ENCODE measurements at places on chromosomes 6 and 20.

DNA sequence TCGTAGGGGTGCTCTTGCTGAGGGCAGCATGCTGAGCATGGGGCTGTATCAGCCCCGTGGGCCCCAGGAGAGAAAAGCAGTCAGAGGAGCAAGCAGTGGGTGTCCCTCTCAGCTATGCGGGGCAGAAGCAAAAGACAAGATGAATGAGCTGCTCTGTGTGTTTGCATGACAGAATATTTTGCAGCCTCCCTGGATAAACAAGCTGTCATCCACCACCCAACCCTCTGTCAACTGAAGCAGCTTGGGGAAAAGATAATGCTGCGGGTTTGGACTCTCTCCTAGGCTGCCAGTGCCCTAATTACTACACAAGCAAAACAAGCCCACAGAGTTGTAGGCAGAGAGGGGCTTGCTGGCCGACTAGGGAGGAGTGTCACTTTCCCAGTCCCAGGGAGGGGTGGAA is 82.3 kb upstream of the PTPRT start:
- DNase-seq, result no peak

DNA sequence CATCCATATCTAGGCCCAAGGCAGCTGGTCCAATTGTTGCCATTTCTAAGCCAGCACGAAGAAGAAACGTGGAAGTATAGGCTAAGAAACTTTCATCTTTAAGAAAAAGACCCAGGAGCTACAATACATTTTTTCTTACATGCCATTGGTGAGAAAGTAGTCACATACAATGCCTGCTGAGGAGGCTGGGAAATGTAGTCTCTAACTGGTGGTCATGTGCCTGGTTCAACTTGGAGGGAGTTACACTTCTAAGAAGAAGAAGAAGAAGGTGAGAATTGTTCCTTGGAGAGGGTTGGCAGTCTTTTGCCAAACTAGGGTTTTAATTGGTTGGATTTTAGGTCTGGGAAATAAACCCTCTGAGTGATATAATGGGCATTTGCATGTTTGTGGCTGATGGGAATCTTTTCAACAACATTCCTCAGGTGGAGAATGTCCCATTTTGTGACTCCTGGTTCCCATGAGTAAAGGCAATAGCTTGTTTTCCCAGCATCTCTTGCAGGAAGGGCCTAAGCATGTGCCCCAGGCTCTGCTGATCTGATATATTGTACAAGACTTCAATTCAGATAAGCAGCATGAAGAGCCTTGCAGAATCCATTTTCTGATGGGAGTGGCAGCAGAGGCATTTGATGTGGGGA is 47.0 kb upstream of the PREP start:
- no peak for DNase-seq

- no peak for DNase-seq
Measured at GRCh38 chr6:104718672-104719071, 141.0 kb downstream of the HACE1 start.

- no peak for DNase-seq
Measured at GRCh38 chr20:24373372-24373771, 96.1 kb upstream of the SYNDIG1 start.

DNA sequence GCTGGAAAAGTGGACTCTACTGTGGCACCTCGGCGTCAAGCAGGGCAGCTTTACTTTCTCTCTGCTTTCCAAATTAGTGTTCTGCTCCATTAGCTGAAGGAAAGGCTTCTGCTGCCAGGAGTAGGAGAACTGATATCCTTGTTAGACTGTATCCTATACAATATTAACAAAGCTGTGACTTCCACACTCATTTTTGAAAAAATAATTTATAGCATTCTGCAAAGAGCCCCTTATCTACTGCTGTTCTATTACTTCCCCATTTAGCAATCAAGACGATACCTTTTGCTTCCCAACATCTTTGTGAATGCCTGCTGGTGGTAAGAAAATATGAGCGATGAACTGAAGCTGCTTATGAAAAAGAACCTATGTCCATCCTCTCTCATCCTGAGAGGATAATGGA is 151.1 kb downstream of the UBE3D start:
- no peak for DNase-seq

DNA sequence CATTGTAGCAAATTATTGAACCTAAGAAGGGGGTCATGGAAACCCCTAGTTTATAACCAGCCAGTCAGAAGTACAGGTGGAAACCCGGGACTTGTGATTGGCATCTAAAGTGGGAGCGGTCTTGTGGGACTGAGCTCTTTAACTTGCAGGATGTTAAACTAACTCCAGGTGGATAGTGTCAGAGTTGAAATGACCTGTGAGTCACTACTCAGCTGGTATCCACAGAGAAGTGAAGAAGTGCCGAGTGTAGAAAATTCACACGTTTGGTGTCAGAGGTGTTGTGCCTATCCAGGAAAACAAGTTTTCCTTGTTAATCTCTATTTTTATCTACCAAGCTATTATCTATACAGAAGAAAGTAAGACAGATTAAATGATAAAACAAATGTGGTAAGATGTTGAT is 179.7 kb downstream of the ADGRG6 start:
- DNase-seq, result no peak

- peak; percentile 10 for DNase-seq
Measured at GRCh38 chr6:119533603-119534279, 184.2 kb upstream of the MAN1A1 start.

GRCh38 chr6:164216368-164216767 is 801.9 kb downstream of the QKI start:
- DNase-seq, result no peak

DNA sequence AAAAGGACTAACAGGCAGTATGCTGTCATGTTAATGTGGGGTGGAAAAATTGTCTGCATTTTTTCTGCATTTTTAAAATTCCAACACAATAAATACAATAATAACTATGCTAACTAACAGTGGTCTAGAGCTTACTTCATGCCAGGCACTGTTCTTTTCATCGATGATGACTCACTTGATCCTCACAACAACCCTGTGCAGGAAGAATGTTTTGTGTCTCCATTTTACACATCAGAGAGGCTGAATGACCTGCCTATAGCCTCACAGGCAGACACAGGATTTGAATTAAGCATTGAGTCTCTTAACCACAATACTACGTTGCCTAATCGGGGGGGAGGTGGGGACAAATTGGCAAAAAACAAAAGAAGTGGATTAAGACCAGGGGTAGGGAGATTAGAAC is 26.9 kb upstream of the FANCE start:
- peak; percentile 71 for DNase-seq

GRCh38 chr6:34934516-34934915 is 45.5 kb downstream of the ANKS1A start:
- no peak for DNase-seq

DNA sequence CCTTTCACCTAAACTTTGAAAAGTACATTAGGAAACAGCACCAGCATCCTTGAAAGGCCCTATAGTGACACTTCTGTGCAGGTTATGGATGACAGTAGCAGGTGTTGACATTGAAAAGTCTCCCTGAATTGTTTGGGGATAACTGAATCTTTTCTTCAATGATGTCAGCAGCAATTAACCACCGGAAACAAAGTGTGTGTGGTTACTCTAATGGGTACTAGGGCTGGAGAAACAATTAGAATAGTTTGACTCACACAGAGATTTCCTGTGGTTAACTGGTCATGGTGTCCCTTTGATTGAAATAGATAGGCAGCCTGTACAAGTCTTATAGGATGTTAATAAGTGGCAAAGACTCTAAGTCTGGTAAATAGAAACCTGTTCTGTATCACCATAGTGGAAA is 189.1 kb downstream of the TBX18 start:
- no peak for DNase-seq

- peak; percentile 100 for DNase-seq
Measured at GRCh38 chr6:30885999-30886896, 1.9 kb downstream of the DDR1 start.

All from COLO829 (cell line).